ENCODE measurements at places on chromosomes 2 and 18.

- no peak for DNase-seq
These were observed 13.4 kb downstream of the IL18RAP start for GRCh38 chr2:102436323-102436722.

DNA sequence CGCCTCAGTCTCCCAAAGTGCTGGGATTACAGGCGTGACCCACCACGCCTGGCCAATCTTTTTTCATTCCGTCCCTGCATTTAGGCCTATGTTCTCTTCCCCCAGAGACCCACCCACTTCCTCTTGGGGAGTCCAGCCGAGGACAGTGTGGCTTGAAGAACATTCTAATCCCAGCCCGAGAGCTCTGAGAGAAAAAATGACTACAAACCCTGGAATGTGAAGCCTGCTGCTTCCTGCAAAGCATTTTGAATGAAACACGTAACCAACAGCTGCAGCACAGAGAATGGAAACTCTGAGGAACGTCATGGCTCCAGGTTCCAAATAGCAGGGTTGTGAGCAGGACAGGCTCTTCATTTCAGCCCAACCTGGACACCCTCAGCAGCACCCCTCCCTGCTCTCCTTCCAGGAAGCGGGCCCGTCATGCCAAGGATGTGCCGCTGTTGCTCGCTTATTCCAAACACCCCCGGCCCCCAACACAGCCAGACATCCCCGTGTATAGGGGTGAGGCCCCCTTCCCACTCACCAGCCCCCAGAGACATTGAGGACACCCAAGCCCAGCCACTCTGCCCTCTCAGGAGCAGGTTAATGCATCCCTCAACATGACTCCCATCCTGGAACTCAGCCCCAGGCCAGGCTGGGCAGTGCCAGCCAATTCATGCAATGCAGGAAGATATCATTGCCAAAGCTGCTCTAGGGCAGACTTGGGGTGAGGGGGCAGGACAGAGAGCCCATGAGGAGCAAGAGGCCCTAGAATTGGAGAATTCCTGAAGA, 139.8 kb downstream of the ZFP36L2 start:
- DNase-seq, result no peak

GRCh38 chr2:167825664-167826063, 421.7 kb downstream of the STK39 start:
- DNase-seq, result no peak

DNA sequence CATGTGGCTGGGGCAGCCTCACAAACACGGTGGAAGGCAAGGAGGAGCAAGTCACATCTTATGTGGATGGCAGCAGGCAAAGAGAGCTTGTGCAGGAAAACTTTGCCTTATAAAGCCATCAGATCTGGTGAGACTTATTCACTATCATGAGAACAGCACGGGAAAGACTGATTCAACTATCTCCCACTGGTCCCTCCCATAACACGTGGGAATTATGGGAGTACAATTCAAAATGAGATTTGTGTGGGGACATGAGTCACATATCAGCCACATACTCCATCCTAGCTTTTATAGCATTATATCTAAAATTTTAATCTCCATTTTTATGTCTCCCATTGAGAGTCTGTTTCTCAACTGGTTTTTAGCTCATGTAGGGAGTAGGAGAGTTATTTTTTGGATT, 45.7 kb downstream of the ICOS start:
- DNase-seq, result no peak

DNA sequence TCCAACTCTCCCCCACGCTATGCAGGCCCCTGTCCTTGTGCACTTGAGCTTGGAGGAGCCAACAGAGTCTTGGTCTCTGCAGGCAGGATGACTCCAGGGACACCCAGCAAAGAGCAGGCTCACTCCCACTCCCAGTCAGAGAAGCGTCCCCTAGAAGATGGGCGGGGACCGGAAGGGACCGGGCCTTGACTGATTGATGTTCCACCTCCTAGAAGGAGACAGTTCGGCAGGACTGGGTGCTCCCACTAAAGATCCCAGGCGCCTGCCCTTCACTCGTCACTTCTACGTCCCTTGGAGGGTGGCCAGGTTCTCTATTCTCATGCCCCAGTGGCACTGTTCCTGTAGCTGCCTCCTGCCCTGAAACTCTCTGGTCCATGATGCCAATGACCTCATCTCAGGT, 3.2 kb upstream of the SP100 start:
- no peak for DNase-seq

- no peak for DNase-seq
These were observed 11.5 kb downstream of the ANKRD29 start for GRCh38 chr18:23650968-23651927.
